ENCODE measurements at places on chromosomes 7 and 10. TPM values are rescaled to one million over a fixed set of nuclear protein-coding genes. Genes with fewer than 3 reads are reported as not detected.
A peak's percentile ranks its signal among the peaks of the same experiment; 100 is the strongest.

GRCh38 chr10:78223088-78223487, 189.4 kb downstream of the RPS24 start:
- DNase-seq: no peak

GRCh38 chr10:86363833-86364490, 2.6 kb downstream of the GRID1 start:
- no peak for DNase-seq

DNA sequence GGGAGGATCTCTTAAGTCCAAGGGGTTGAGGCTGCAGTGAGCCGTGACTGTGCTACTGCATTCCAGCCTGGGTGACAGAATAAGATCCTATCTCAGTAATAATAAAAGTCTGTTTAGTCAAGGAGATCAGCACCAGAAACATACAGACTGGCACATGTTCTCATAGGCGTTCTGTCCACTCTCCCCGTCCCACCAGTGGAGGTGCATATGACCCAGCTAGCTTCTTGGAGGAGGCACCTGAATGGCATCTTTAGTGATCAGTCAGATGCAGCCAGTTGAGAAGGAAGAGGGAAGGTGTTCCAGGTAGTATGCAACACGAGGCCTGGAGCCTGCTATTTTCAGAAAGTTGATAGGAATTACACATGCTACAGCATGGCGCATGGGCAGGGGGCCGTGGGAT, 45.3 kb upstream of the SVIL start:
- no peak for DNase-seq

DNA sequence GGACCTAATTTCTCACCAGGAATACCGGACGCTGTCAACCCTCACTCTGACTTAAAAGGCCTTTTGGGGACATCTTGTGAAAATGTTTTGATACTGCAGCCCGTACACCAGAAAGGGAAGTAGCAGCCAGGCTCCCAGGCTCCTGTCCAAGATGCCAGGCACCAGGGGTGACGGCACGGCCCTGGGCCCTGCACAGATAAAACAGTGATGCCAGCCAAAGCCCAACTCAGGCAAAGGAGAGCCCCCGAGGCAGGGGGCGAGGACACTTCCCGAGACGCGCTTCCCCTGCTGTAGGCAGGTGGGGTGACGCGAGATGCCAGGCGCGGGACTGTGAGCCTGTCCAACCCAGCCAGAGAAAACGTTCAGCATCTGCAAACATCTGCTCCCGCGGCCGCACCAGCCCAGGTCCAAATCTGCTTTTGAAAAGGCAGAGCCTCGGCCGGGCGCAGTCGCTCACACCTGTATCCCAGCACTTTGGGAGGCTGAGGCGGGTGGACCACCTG, 15.7 kb downstream of the ZFAND2A start:
- no peak for DNase-seq

- DNase-seq: peak; percentile 46
These were observed at the start of gene PRKCQ for GRCh38 chr10:6579904-6580278. Gene PRKCQ (minus strand): TSS chr10:6580276. CDS start chr10:6515135, 65,141 bp downstream.

- peak; percentile 74 for DNase-seq
These were observed 28.1 kb downstream of the EPHB4 start for GRCh38 chr7:100799037-100799896.

DNA sequence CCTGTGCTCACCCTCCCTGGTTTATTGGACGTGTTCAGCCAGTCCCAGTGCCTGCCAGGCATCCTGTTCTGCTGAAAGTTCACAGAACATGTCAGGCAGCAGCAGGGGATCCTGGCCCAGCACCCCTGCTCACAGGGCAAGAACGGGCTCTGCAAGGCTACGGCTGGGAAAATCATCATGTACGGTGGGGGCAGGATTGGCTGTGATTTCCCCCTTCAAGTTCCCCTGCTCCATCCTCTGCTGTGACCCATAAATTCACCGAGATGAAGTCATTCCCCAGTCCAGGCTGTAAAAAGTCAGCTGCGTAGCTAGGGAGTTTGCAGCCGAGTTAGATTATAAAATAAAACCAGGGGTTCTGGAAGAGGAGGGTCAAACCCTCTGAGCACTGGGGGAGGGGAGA, 484.1 kb upstream of the ZMIZ1 start:
- peak; percentile 44 for DNase-seq

- no peak for DNase-seq
These were observed 20.4 kb downstream of the GATA3 start for GRCh38 chr10:8074881-8075280.

DNA sequence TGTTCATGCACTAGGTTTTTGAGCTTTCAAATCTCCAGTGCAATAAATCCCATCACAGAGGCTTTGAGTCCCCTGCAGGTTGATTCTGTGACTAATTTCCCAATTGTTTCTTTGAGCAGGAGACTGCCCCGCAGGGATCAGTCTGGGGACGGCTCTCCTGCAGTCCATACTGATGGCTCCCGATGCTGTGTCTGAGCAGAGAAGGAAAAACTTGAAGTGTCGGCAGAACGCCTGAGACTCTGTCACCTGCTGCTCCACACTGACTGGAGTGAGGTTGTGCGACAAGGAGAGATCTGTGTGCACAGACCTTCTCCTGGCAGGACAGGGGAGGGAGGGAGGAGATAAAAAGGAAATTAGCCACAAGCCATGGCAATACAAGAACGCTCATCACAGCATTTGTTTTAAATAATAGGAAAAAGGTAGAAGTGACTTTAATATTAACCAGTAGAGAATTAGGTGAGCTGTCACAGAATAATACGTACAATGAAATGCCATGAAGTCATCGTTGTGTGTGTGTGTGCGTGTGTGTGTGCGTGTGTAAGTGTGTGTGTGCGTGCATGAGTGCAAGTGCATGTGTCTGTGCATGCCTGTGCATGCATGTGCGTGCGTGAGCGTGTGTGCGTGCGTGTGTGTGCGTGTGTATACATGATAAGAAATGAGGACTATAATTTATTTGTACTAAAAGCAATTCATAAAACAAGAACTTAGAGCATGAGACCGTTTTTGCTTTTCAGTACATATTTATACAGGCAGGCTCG, 38.2 kb downstream of the HTR5A start:
- DNase-seq: no peak

DNA sequence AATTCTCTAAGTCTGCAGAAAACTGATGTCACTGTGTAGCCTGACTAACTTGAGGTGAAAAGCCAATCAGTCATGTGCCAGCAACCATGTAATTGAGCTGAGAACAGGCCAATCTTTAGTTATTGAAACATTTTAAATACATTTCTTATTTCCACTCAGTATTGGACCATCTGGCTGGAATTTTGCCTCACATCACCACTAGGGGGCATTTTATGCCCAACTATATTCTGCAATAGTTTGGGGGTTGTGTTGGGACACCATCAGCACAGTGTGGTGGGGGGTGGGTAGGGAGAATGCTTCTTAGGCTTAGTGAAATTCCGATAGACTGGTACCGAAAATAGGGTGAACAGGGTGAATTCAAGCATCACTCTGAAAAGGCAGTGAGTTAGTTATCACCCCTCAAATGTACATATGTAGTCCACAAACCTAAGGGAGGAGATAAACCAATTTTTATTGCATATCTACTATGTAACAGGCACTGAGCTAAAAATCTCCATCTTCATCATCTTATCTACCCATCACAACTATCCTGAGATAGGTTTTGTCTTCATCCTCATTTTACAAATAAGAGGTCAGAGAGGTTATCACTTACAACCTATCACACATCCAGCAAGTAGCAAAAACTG, 17.8 kb downstream of the NPSR1 start:
- DNase-seq: no peak

DNA sequence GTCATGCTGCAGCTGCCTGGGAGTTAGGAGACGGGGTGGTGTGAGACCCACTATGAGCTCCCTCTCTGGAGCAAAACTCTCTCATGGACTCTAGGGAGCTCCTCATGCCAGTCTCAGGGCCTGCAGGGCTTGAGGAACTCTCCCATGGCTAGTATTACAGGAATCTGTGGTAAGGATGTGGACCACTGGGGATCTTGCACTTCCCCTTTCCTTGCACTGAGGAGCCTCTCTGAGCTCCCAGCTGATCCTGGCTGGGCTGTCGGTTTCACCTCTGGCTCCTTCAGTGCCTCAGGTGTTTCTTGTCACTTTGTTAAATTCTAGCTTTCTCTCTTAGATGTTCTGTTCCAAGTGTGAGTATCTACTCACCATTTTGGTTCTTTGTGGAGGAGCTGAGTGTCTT, 71.6 kb upstream of the IMMP2L start:
- no peak for DNase-seq

DNA sequence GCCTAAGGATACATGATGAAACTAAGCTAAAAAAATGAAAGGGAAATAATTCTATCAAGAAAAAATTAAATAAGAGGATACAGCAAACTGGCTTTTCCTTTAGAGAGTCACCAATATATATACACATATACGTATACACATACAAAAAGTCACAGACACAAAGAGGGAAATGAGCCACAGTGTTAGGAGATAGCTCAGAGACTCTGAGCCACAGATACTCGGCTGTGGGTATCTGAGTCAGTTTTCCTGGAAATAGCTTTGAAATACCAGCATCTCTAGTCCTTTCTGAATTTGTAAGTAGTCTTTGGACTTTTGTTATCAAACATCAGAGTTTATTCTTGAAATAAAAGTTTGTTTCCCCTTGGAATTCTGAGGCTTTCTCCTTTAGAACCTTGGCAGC, 111.8 kb downstream of the TBXAS1 start:
- no peak for DNase-seq

- no peak for DNase-seq
These were observed 5.4 kb downstream of the WDR86 start for GRCh38 chr7:151404216-151405011.

DNA sequence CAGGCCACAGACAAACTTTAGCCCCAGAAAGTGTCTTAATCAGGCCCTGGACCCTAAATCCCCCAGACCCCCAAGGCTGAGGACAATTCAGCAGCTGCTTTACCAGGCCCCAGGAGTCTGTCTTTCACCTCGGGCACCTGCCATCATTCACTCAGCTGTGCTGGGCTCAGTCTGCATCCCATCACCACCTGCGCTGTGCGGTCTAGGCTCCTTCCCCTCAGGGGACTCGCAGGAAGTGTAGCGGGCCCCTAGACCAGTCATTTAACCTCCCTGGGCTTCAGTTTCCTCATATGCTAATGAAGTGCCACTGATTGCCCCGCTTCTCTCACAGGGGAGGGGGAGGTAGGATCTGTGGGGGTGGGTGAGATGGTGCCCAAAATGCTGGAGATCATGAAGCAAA, 76.4 kb upstream of the ZMIZ1 start:
- DNase-seq: no peak

GRCh38 chr10:103474077-103474476, 5.0 kb downstream of the CALHM3 start:
- DNase-seq: no peak

- DNase-seq: no peak
These were observed at the start of gene MRLN for GRCh38 chr10:59753267-59753666. Gene MRLN (minus strand): TSS chr10:59753455.

GRCh38 chr10:70162151-70162891, 8.0 kb downstream of the SAR1A start:
- DNase-seq: no peak

GRCh38 chr7:27940341-27940740, 200.4 kb downstream of the TAX1BP1 start:
- DNase-seq: no peak

GRCh38 chr7:30159698-30160143, 24.9 kb downstream of the MTURN start:
- DNase-seq: no peak

- DNase-seq: no peak
These were observed 140.1 kb downstream of the DNAJB6 start for GRCh38 chr7:157476654-157477549.

- no peak for DNase-seq
These were observed 110.7 kb downstream of the HIP1 start for GRCh38 chr7:75628055-75628454.

- DNase-seq: peak; percentile 55
These were observed 109.4 kb downstream of the ABLIM1 start for GRCh38 chr10:114548662-114549061.

DNA sequence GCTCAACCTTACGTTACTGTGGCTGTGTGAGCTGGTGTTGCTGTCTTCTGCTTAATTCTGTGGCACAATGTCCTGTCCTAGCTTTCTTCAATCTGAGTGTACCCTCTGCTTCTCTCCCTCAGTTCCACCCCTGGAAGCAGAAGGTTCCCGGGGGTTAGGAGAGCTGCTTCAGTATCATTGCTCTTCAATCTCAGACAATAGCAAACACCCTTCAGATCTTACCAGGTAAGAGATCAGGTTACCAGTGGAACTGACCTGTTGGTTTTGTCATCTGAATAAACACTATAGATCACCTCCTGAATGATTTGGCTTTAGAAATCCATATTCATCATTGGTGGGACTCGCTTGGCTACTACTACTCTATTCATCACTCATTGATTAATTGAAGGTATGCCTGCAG, 48.4 kb downstream of the DNAJB9 start:
- DNase-seq: no peak

DNA sequence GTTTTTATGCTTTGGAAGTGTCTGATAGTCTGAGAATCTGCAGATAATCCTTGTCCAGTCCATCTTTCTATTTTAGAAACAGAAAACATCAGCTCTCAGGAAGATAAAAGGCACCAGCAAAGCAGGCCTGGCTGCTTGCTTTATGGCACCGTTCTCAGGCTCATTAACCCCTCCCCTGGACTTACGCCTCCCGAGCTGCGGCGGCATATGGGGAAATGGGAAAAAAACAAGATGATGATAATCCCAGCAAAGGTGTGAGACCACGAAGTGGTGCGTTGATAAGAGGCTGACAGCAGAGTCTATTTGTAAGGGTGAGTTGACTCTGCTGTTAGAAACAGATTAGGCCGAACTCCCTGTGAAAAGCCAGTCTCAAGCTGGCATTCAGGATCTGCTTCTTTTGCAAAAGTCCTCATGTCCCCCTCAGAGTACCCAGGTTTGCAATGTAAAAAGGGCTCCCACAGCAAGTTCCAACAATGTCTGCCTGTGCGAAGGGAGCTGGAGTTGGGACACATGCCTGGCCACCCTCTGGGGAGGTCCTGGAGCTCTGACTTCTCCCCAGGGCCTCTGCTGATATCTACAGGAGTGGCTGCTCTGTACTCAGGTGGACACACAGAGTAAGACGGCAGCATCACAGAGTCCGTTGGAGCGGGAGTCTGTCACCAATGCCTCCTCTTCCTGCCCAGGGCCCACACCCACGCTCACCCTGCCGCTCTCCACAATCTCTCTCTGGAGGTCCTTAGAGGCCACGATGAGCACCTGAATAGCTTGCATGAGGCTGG, 54.3 kb downstream of the SPDYE5 start:
- DNase-seq: no peak

PDGFA gene
- total RNA-seq: 31.5 TPM

CRTAC1 gene
- 11.9 TPM for total RNA-seq

MRC1 gene
- 13.1 TPM for total RNA-seq

CDHR3 gene
- total RNA-seq: 6.0 TPM

ITGB1 gene
- 349 TPM for total RNA-seq

CALU gene
- total RNA-seq: 82.5 TPM

MOGAT3 gene
- not detected for total RNA-seq

MYH16 gene
- total RNA-seq: not detected

TMEM106B gene
- 56.6 TPM for total RNA-seq

CNNM1 gene
- total RNA-seq: 1.1 TPM

SFXN2 gene
- total RNA-seq: 28.3 TPM

RBP3 gene
- not detected for total RNA-seq

SH2B2 gene
- total RNA-seq: 6.1 TPM

HABP2 gene
- total RNA-seq: 0.23 TPM

ACTL6B gene
- total RNA-seq: not detected

ANKRD30A gene
- not detected for total RNA-seq

All from ureter (tissue), 1 donor.